ENCODE measurements at places on chromosomes 12 and 14.
A peak's percentile ranks its signal among the peaks of the same experiment; 100 is the strongest.

- no peak for DNase-seq
These were observed 341.2 kb downstream of the C12orf75 start for GRCh38 chr12:105671720-105672119.

DNA sequence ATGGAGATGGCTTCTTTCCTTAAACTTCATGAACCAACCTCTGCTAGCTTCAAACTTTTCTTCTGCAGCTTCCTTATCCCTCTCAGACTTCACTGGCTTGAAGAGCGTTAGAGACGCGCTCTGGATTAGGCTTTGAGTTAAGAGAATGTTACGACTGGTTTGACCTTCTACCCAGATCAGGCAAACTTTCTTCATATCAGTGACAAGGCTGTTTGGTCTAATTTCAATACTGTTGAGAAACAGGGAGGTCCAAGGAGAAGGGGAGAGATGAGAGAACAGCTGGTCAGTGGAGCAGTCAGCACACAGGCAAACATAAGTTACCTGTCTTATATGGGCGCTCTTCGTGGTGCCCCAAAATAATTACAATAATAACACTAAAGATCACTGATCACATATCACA lies 14.9 kb downstream of the SCAF11 start:
- DNase-seq, result no peak

DNA sequence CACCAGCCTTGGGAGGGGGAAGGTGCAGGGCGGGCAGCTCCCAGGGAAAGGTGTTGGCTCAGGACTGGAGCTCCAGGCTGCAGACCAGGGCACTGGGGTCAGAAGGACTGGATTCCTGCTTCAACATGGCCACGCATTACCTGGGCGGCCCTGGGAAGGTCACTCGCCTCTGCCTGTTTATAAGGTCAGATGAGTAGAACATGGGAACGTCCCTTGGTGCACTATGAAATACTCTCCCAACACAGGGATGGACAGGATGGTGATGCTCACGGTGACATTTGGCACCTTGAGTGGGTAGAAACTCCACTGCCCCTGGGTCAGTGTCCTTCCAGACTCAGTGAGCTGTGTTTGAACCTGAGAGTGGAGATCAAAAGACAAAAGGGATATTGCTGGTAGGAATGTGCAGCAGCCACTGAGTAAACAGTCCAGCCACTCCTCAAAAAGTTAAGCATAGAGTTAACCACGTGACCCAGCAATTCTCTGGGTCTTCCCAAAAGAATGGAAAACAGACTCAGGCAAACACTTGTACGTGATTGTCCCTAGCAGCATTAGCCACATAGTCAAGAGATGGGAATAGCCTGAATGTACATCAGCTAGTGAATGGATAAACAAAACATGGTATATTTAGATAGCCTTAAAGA lies 9.1 kb upstream of the BDKRB2 start:
- DNase-seq, result no peak

GRCh38 chr14:32938719-32939253 lies at the start of gene NPAS3:
TSS of gene NPAS3 (plus strand) at chr14:32938879.
- DNase-seq, result no peak

DNA sequence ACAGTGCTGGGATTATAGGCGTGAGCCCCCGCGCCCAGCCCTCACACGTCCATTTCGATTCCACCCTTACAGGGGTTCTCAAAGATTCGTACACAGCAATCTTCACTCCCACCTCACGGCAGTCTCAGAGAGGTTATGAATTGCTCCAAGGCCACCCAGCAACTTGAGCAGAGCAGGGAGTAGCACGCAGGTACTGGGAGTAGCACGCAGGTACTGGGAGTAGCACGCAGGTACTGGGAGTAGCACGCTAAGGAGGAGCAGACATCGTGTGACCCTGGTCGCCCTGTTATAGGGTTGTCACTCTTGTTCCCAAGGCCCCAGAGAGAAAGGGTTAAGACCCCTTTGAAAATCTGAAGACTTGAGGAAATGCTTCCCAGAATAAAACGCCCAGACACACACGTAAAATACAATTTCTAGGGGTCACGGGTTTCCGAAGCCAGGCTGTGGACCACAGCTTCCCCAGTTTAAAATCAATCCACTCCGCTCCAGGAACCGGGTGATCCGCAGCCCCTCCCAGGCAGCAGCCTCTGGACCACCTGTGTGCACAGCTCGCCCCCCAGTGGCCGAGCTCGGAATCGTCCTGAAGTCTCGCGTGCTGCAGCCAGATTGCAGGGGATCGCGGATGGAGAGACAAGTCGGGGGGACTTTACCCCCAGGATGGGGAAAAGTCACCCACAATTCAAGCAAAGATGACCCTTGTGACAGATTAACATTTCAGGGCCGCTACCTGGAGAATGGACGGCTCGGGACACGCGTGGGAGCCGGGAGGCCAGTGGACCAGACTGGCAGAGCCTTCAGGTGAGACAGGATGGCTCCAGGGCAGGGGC lies 92.0 kb downstream of the SCARB1 start:
- peak; percentile 80 for DNase-seq

DNA sequence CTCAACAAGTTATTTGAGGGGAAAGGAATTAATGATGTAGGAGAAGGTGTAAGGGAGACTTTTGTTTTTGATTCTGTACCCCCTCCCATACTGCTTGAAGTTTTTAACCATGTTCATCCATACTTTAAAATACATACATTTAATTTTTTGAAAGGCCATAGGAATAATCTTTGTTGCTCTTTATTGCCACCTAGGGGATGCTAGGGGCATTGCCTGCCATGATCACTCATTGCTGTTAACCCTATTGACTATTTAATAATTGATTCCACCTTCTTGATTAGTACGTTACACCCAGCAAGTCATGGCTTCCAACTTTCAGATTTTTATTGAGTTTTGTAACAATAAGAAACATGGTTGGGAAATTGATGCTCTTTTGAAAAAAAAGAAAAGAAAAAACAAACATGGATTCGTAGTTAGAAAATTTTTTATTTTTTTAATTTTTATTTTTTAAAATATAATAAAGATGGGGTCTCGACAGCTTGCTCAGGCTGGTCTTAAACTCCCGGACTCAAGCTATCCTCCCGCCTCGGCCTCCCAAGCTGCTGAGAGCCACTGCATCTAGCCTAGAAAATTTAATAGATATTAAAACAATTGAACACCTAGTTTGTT lies 8.5 kb upstream of the PRKAB1 start:
- peak; percentile 5 for DNase-seq

- DNase-seq, result no peak
These were observed 14.9 kb upstream of the SCFD1 start for GRCh38 chr14:30607156-30607780.

DNA sequence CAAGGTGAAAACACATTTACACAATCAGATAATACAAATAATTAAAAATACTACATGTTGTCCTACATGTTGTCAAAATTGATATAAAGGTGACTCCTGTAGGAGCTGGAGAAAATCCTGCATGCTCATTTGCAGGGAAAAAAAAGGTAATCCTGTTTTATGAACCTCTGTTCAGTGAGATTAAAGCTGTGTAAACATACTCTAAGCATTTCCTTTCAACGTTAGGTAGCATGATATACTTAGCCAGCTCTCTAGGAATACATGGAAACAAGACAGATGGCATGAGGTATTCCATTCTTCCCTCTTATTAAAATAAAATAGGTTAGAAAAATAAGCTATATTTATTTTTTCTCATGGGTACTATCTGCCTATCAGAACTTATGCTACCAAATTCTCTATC lies 635.7 kb upstream of the FLRT2 start:
- DNase-seq, result no peak

DNA sequence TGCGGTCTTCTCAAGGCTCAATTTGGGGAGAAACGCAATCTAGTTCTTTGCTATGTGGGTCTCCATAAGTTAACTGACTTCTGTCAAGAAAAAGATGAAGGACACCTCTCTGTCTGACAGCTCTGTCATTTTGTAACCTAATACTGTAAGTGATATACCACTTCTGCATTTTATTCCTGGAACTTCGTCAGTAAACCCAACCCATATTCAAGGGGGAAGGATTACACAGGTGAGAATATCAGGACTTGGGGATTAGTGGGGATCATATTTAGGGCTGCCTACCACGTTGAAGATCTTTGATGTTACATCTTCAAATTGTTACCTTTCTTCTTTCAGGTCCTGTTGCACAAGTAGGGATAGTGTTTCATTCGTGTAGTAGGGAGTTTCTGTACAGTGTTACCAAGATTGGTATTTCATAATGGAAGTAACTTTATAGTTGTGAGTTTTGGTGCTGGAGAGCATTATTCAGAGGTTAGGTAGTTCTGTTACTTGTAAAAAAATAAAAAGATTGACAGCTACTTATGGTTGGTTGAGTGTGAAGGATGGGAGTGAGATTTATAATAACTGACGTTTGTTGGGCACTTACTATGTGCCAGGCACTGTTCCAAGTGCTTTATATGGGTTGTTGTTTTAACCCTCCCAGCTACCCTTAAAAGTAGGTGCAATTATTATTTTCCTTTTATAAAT lies 1.6 kb downstream of the TMEM260 start:
- no peak for DNase-seq

All from activated naive CD4-positive, alpha-beta T cell (primary cell).